ENCODE measurements at places on chromosomes 11 and 22.

DNA sequence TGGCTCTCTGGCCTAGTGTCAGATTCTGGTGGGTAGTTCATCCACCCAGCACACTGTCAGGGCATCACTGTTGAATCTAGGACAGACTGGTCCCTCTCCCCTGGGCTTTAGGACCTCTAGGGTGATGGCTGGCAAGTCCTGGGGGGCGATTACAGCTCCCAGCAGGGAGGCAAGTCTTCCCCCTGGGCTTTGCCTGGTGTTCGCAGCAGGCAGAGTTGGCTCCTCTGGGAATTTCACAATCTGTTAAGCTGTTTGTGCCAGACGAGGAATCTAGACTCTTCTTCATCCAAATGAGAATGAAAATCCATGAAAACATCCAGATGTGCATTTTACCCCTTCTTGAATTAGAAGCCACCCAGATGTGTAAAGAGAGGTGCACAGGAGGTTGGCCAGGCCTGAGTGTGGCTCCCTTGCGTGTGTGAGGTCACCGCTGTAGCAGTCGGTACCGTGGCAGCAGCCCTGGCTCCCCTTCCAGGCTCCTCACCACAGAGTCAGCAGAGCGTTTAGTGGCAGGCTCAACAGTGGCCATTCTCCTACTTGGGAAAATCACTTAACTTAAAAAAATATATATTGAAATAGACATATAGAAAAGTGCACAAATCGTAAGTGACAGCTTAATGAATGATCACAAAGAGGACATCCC, 99.9 kb upstream of the TBCEL start:
- no peak for DNase-seq

DNA sequence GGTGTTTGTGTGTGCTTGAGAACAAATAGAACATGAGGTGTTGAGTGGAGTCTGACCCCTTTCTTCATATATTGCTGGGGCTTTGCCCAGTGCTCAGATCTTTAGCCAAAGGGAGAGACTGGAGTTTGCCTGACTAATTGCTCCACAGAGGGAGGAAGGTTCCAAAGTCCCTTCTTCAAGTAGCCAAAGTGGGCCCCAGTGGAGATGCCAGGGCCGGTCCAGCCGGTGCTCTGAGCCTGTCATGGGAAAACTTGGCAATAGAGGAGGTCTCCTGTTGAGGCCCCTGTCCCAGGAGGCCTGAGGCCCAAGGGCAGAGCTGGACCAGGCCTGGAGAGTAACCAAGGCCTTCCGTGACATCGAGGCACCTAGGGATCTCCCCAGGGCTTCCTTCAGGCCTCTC, 112.3 kb downstream of the DSCAML1 start:
- DNase-seq: no peak

DNA sequence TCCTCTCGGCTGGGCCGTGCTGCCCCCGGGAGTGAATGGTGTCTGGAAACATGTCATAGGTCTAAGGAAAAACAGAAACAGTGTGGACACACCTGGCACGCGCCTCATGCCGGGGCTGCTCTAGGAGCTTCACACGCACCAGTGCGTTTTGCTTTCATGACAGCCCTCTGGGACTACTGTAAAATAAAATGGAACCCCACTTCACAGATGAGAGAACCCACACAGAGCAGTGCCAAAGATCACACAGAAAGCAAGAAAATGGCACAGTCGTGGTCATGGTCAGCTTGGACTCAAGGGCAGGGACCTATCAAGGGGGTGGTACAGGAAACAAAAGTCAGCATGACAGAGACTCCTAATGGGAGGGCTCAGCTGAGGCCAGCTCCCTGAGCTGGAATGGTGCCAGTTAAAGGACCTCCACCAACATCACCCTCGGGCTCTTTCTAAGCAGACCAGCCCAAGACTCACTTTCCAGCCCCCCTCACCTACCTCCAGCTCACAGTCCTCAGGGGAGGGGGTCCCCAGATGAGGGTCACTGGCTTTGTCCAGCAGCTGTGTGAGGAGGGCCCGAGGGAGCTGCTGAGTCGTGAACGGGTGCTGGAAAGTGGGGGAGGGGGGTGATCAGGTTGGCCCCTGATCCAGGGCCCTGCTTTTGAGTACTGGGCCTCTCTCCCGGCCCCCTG, 3.3 kb downstream of the MAP4K2 start:
- DNase-seq: no peak

DNA sequence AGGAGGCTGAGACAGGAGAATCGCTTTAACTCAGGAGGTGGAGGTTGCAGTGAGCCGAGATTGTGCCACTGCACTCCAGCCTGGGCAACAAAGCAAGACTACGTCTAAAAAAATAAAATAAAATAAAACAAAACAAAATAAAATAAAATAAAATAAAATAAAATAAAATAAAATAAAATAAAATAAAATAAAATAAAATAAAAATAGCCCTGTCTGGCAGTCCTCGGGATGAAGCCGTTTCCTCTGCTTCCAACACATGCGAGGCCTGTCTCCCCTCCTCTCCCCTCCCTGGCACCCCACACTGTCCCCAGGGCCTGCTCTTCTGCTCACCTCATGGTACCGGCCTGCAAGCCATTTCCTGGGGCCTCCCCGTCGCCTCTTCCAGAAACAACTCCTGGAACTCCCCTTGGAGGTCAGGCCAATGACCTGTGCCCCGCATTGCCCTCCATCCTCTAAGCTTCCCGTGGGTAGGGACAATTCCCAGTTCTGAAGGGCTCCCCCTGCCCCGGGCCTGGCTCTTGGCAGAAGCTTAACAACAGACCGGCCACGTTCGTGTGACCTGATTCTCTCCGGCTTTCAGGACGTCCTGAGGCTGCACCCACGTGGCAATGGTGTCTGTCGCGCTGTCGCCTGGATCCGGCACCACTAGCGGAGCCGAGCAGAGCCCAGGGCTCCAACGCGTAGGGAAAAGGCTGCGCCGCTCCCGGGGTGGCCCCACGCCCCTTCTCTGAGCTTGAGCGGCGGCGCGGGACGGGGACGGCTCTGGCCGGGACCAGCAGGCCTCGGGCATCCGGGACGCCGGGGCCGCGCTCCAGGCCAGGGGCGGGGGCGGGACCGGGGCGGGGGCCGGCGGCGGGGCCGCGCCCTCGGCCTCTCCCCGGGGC, 456 bp upstream of the PARVB start:
- DNase-seq: peak; percentile 73

DNA sequence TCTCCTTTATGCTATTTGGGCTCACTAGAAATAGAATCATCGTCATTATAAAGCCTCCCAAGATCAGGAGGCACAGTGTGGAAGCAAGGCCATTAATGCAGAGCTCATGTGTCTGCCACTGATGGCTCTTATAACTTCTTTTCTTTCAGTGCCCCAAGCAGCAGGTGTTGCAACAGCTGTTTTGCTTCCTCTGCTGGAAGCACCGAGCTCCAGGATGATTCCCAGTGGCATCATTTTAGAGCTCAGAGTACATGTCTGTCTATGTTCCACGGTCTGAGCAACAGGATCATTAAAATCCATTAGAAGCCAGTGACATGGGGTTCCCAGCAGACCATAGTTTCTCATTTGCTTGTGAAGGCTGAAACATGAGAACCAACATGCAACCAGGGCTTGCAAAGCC, 803.0 kb upstream of the FAT3 start:
- DNase-seq: no peak

GRCh38 chr11:2392241-2392959, 8.2 kb upstream of the TSSC4 start:
- DNase-seq: no peak

DNA sequence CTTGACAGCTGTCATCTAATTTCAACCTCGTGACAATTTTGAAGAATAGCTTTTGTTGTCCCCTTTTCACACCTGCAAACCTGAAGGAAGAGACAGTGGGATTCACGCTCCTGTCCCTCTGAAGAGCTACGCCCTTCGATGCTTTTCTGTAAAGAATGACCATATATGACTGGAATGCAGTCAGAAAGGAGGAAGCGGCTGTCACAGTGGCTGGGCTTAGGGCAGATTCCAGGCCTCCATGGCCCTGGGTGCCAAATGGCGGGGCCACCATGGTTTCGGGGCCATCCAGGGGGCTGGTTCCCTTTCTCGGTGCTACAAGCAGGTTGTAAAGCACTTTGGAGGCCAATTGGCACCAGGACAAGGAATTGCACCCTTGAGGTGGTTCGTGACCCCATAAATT, 22.2 kb upstream of the FGF19 start:
- DNase-seq: no peak

DNA sequence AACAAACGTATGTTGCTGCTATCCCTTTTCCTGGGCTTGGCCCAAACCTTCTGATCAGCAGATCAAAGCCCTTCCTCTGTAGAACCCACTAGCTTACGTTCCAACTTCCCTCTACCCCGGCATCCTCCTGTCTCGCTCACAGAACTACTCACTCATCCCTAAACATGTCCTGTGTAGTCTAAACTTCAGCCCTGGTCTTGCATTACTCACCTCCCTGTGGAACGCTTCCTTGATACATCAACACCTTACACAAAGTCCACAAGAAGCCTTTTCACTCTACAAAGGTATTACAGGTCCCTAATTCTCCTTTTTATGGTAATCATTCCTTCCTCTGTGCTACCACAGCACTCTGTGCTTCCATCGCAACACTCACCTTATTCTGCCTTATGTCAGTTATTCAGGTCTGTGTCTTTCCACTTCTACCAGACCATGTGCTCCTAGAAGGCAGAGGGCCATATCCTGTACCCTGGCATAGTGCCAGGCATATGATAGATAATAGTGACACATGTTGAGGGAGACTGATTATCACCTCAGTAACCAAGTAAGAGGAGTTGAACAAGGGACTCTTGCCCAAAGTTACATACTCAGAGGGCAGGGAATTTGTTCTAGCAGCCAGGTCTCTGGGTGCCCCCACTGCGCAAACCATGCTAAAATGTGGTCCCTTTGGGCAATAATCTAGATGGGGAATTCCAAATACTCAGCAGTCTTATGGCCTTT, 41.6 kb downstream of the USP35 start:
- DNase-seq: no peak

GRCh38 chr22:21726650-21727049, 8.9 kb downstream of the YPEL1 start:
- peak; percentile 81 for DNase-seq

DNA sequence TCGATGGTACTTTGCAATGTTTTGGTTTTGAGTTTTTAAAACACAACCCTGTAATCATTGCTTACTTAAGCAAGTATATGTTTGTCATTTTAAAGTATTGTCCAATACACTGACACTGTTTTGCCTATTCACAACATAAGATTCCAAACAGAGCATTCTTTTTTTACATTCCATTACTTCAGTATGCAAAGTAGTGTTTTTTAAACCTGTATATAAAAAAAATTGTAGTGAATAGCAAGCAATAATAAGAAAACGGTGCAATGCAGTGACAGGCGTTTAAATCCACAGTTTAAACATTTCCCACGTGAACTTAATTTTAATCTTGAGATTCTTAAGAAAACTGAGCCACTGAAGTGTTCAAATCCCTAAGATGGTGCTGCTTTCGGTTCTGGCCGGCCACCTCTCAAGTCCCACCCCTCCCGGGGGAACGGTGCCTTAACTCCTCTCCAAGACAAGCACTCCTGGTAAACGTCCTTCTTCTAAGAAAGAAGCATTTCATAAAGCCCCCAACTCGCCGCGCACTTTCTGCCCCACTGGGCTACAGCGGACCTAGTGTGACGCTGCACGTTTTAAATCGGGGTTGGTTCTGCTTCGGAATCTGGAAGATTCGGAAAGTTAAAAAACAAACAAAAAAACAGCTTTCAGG, 2.9 kb downstream of the PGR start:
- peak; percentile 58 for DNase-seq

- DNase-seq: no peak
These were observed 2.1 kb downstream of the TNNI2 start for GRCh38 chr11:1840780-1841480.

DNA sequence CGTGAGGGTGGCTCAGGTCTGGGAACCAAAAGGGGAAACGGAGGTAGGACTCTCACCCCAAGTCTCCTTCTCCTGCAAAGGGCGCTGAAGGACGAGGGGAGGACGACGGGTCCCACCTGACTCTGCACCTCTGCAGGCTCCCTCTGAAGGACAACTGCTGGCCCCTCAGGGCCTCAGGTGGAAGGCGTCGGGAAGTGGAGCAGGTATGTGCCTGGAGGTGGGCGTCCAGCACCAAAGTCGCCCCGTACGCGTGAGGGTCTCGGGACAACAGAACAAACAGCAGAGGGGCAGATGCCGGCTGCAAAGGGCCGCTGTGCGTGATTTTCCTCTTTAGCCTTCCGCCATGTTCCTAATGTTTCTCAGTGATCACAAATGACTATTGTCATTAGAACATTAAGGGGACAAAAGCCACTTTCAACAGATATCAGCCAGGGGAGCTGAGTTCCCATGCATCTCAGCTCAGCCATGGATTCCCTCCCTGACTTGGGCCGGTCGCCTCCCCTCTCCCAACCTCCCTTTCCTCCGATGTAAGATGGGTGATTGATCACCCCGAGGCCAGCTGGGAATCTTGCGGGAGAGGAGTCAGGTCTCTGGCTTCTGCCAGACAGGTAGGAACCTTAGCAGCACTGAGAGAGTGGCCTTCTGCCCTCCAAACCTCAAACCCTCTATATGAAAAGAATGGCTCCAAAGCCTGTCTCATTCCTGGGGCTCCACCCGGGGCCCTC, 836 bp downstream of the SLC16A8 start:
- no peak for DNase-seq

DNA sequence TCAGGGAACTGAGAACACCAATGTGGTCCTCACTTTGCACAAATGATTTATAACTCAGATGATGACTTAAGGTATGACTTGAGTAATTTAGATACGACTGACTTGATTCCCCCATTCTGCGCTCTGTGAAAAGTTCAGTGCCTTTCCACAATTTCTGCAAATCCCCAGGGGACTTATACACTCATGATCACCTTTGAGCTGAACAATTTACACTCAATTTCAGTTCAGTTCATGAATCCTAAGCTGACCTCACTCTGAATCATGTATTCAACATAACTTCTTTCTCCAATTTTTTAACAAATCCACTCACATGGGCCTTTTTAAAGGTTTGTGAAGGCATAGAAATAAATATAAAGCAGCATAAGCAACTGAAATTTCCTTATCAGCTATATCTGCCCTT, 274.2 kb downstream of the FAM76B start:
- DNase-seq: no peak

DNA sequence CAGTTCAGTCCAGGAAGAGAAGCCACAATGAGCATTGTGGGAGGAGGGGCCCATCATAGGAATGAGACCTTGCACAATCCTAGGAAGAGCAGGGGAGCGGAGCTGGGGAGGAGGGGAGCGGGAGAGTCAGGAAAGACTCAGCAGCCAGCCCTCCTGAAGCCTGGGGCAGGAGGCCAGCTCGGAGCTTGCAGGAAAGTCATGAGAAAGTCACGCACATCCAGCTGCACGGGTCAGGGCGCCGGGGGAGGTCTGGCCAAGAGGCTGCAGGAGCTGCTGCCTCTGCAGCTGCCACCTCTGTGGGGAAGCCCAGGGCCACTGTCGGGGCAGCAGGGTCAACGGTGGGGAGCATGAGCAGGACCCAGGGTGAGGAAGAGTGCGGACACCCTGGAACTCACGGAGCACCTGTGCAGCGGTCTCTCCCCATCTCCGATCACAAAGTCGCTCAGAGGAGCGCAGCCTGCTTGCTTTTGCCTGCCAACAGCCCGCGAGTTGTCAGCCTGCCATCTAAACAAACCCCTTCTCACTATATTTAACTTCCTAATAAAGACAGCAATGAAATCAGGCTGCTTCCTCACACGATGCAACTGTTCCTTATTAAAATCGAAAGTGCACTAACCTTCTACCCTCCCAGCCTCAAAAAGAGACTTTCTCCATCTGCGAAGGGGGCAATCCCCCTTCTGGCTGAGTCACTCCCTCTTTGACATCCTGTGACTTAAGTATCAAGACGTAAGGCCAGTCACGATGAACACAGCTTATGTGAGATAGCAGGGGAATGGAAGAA, 52.9 kb upstream of the RTL6 start:
- no peak for DNase-seq

- DNase-seq: peak; percentile 30
These were observed 4.6 kb upstream of the CST6 start for GRCh38 chr11:66007201-66007634.

GRCh38 chr11:64241241-64241490, 271 bp downstream of the FKBP2 start:
- DNase-seq: peak; percentile 99

All from neural progenitor cell (in vitro differentiated cells).